ENCODE measurements at places on chromosomes 16 and 17.

- no peak for DNase-seq
These were observed 212.3 kb upstream of the IRX5 start for GRCh38 chr16:54718376-54718775.

DNA sequence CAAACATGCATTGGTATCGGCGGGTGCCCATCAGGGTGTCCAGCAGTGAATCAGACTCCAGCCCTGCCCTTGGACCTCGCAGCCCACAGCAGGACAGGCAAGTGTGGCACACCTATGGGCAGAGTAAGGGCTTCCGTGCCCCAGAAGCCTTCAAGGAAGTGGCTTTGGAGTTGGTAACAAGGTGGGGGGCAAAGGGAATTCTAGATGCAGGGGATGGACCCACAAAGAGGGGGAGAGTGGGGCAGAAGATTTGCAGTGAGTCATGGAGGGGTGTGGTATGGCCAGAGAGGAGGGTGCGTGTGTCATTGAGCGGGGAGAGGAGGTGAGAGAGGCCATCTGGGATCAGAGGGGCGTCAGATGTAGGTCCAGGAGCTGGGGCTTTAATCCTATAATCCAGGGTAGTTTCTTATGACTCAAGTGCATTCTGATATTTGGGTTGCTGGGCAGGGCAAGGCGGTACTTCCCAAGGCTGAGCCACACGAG is 8.5 kb upstream of the SPNS2 start:
- DNase-seq, result no peak

DNA sequence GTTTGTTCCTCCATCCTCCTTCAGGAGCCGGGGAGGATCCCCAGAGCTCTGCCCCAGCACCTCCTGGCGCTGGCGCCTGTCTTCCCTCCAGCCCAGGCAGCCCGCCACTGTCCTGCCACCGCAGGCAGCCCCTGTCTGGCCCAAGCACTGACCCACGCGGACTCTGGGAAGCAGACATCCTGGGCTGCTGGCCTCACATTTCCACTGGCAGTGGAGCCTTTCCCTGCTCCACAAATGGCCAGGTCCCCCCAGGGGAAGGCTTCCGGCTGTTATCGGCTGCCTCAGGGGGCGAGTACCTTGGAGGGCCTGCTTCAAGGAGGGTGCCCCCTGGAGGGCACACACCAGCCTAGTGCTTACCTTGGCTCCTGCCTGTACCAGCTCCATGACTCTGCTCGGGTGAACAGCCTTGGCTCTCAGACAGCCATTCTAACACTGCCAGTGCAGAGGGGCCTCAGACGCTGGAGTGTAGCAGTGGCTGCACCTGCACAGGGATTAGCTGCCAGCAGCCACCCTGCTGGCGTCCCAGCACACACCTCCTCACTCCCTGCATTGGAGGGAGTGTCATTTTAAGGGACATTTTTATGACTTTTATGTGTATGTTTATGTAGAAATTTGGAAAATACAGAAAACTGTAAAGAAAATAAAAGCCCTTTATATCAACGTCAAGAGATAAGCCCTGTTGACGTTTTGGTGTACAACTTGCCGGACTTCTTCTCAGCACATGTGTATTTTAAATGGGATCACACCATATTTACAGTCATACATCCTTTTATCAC is 21.0 kb downstream of the ACE start:
- no peak for DNase-seq

DNA sequence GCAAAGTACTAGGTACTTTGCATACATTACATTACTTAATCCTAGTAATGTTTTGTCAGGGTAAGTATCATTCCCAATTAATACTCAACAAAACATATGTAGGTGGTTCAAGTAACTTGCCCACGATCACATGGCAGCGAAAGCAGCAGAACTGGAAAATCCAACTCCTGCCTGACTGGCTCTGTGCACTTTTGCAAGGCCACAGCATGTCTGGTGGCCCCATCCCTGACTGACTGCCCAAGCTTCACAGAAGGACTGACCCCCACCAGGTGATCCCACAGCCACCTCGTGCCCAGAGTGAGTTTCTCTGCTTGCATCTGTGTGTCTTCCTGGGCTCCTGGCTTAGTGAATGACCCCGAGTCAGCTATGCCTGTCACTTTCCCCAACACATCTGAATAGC is 11.4 kb downstream of the CNP start:
- DNase-seq, result no peak

DNA sequence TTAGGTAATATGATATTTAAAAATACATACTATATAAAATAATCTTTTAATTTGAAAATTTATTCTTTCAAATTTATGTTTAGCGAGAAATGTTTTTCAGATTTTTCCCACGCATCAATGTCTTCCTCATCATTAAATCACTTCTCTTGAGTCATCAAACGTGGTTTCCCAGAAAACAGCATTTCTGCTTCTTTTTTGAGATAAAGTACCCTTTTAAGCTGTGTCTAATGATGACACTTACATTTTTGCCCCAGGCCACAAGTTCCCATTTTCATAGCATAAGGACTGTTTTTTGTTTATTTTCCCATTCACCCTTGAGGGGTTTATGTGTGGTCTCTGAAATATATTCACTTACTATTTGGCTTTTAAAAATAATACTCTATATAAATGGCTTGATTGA is 139.0 kb upstream of the HS3ST3A1 start:
- no peak for DNase-seq

DNA sequence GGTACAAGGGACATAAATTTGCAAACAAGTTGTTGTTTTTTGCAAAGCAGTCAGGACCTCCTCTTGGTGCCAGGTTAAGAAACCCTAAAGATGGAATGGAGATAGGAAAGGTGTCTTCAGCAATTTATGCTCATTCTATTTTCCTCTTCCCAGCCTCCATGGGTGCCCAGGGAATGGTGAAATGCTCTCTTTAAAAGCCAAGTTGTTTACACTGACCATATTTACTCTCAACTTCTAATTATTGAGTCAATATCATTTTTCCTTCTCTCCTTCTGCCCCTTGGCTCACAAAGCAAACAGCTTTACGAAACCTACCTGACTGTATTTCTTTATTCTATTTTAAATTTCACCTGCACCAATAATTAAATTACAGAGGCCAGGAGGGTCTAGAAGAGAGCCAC is 138.5 kb upstream of the IRX3 start:
- no peak for DNase-seq

DNA sequence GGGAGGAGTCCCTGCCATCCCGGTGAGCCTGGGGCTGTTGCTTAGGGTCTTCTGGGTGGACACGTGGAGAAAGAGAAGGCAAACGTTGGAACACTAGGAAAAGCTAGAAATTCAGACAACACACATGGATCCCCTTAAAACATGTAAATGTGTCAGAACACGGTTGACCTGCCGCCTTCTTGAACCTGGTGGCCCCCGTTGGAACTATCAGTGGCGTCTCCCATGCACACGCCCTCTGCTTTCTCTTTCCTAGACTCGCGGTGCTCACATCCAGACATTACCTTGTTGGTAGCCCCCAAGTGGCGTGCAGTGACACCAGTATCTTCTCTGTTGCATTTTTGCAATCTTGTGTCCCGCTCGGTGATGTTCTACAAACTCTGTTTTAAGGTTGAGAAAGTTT is 18.6 kb downstream of the CIBAR2 start:
- no peak for DNase-seq

GRCh38 chr17:78654325-78654724 is 77.1 kb upstream of the DNAH17 start:
- DNase-seq, result no peak

GRCh38 chr16:71540-72401 is 660 bp downstream of the RHBDF1 start:
- no peak for DNase-seq

DNA sequence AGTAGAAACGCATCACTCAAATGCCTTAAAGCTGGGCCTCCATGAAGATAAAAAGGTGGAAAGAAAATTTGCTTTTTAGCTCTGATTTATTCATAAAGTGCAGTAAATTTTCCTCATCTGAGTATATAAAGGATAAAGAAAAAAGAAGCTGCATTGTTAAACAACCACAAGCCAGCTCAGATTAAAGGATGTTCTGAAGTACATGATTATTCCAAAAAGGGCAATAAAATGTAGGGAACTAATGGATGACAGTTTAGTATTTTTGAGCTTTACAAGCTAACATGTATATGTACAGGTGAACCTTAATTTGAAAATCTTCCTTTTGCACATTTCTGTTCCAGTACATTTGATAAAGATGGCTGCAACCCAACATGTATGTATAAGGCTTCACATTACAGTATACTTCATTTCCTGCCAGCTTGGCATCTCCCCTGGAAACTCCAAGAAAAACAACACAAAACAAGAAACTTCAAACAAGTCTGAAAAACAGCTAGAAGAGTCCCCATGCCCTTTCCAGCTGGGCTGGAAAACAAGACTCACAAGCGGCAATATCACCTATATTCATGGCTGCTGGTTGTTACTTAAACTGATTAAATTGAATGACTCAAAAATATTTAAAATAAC is 225.7 kb downstream of the CEP112 start:
- no peak for DNase-seq

DNA sequence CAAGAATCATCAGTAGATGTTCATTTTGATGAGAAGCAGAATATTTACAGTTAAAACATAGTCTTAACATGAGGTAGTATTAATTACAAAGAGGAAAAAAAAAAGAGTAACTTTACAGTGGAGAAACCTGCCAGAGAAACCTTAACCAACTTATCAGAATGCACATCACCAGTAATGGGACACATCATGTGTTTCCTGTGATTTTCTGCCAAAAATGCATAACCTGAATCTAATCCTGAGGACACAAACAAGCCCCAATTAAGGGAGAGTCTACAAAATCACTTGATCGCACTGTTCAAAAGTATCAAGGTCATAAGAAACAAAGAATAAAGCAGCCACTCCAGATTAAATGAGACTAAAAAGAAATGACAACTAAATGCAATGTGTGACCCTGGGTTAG is 18.2 kb upstream of the QRICH2 start:
- no peak for DNase-seq

DNA sequence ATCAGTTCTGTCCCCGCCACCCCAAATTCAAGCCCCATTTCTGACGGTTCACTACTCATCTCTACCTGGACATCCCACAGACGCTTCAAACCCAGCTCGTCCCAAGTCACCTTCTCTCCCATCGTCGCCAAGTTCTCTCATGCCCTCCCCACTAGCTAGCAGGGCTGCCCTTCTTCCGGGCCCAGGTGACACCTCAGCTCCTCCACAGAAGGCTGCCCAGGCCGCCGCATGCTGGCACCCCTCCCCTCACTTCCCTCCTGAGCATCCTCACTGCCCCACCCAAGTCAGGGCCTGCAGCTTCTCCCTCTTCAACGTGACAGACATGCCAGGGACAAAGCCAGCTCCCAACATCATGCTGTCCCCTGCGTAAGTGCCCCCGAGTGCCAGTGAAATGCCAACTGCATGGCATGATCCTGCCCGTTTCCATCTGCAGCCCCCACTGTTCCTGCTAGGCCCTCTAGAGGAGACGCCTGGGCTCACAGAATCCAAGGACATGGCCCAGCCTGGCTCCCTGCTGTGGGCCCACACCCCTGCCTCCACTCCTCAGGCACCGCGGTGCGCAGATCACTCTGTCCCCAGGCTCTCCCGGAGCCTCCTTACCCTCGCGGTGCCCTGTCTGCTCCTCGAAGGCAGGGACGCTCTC is 5.9 kb downstream of the CYB561 start:
- DNase-seq, result no peak

GRCh38 chr16:15739950-15740349 is 89.9 kb downstream of the NDE1 start:
- no peak for DNase-seq

- DNase-seq, result no peak
These were observed 1.6 kb upstream of the CA10 start for GRCh38 chr17:52160136-52160567.

GRCh38 chr17:68955181-68955841 is at the start of gene ABCA8:
TSS of gene ABCA8 (minus strand) at chr17:68955392. CDS start at chr17:68942034, 13,358 bp downstream.
- no peak for DNase-seq

DNA sequence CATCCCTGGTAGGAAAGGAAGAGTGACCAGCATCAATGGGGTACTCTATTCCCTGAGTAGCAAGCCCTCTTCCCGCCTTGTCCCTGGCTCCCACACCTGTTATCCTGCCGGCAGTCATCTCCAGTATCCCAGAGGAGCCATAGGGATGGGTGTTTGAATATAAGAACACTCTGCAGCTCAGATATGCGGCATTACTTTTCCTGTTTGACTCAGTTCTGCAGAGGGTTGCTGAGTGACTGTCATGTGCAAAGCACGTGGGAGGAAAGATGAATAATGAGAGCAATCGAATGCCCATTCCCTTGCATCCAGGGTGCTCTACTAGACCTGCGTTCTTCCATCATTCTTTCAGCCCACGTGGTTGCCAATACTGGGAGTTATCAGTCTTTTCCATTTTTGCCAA is 115.1 kb downstream of the PRKCB start:
- no peak for DNase-seq

DNA sequence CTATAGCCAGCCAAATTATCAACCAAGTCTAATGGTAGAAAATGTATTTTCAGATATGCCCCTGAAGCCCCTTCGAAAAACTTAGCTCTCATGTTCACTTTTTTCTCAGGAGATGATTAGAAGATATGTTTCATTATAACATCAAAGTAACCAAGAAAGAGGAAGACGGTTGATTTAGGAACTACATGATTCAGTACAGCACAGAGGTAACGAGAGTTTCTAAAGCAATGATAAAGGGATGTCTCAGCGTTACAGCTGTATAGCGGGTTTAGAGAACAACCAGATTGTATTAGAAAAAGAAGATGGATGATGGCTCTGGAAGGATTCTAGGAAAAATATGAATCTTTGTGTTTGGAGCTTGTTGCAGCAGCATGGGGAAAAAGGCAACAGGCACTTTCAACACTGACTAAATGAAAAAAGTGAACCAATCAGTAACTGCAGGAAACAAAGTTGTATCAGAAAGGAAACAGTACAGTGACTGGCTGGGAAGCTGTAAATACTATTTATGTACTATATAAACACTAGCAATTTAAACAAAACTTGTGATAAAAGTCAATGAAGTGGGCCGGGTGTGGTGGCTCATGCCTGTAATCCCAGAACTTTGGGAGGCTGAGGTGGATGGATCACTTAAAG is 21.5 kb downstream of the MBTD1 start:
- no peak for DNase-seq

- DNase-seq, result no peak
These were observed 21.1 kb downstream of the KNOP1 start for GRCh38 chr16:19696961-19697360.

DNA sequence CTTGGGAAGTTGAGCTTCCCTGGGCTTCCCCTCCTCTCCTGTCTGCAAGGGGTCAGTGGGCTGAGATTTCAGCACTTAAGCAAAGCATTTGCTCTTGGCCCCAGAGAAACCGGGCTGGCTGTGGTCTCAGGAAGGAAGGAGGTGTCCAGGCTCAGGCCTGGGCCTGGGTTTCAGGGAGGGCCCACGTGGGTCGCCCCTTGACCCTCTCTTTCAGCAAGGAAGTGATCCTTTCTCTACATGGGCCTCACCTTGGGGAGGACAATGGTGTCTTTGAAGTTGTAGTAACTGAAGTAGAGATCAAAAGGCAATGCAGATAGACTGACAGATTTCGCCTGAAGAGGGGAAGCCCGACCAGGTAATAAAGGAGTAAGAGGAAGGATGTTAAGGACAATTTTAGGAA is 2.7 kb downstream of the NOD2 start:
- no peak for DNase-seq

GRCh38 chr16:47848421-47849109 is 307.2 kb downstream of the ABCC12 start:
- DNase-seq, result no peak

Measured in activated CD4-positive, alpha-beta T cell treated with anti-CD3 and anti-CD28 coated beads for 1 hour (primary cell).